ENCODE measurements at places on chromosomes 4 and X.

- DNase-seq, result no peak
Measured at GRCh38 chrX:41932885-41933284, 9.5 kb upstream of the CASK start.

GRCh38 chrX:27575565-27575964 lies 14.6 kb upstream of the DCAF8L2 start:
- no peak for DNase-seq

DNA sequence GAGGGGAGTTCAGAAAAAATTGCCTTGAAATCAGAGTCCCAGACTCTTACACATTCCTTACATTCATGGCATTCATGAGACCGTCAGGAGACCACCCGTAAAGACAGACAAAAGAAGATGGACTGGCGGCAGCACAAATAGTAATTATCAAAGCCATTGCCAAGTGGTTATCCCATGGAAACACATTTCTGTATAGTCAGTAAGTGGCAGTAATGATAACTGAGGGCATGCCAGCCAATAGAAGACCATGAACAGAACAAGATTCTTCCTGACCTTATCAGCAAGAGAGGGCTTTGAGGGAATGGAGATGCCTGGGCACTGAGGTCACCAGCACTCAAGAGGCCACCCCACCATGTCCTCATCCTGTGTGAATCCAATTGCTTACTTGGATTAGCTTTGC lies 121.7 kb upstream of the HCCS start:
- peak; percentile 18 for DNase-seq

GRCh38 chr4:88955580-88956380 lies 101.2 kb downstream of the FAM13A start:
- DNase-seq, result no peak

- no peak for DNase-seq
Measured at GRCh38 chr4:112888622-112889021, 160.8 kb upstream of the ANK2 start.
